Thoracic aorta (tissue), 2 donors: ENCODE measurements at places on chromosomes 2 and 18.

DNA sequence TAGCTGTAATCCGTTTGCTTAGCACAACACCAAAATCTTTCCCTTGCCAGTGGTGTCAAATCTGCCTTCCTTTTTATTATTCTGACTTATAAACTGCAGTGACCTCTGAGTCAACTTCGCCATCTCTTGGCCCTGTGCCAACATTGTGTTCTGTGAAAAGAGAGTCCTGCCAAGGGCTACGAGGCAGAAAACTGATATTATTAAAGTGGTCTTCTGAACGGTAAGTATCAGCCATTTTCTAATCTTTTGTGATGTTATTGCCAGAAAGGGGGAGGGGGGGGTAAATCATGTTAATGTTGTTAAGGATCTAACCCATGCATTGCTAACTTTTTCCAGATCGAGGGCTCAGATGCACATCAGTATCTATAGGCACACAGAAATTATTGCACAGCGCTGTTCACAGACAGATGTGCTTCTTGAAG is 121.5 kb upstream of the LTBP1 start:
- DNase-seq: no peak

GRCh38 chr18:2424420-2424819 is 146.9 kb downstream of the METTL4 start:
- DNase-seq: no peak

DNA sequence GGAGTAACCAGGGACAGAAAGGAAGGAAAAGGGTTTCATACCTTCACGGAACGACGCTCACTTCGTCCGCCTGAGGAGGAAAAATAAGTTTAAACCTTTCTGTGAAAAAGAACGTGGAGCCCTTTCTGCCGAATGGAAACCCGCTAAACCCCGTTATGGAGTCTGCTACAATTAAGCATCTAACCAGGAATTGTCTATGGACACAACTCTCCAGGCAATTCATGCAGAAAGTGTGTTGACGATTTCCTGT is 528 bp upstream of the PPP4R3B start:
- DNase-seq: no peak

GRCh38 chr2:216034065-216034464 is 20.7 kb upstream of the MREG start:
- DNase-seq: no peak

DNA sequence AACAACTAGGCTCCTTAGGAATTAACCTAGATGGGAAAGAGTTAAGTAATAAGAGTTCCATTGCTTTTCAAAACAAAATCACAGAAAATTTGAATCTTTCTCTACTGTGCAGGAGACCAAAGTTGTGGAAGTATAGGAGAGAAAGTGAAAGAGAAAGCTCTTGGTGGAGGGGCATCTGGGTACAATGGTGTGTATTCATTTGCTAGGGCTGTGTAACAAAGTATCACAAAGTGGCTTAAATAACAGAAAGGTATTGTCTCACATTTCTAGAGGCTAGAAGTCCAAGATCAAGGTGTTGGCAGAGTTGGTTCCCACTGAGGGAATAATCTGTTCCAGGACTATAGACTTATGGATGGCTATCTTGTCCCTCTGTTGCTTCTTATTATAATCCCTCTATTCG is 50.5 kb upstream of the GORASP2 start:
- DNase-seq: no peak

DNA sequence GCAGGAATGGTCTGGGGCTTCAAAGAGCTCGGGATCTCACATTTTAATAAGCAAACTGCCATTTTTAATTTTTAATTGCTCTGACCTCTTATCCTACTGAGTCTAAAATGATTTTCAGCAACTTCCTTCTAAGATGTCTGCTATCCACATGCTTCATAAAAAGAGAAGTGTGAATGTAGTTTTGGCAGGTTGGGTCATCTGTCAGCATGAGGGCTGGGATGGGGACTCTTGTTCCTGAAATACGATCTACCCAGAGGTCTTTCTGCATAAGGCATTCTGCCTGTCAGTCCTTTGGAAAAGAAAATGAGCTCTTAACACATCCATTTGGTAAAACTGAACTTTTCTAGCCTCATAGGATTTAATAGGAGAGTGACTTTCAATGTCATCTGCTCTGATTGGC is 252.8 kb upstream of the APCDD1 start:
- DNase-seq: no peak

DNA sequence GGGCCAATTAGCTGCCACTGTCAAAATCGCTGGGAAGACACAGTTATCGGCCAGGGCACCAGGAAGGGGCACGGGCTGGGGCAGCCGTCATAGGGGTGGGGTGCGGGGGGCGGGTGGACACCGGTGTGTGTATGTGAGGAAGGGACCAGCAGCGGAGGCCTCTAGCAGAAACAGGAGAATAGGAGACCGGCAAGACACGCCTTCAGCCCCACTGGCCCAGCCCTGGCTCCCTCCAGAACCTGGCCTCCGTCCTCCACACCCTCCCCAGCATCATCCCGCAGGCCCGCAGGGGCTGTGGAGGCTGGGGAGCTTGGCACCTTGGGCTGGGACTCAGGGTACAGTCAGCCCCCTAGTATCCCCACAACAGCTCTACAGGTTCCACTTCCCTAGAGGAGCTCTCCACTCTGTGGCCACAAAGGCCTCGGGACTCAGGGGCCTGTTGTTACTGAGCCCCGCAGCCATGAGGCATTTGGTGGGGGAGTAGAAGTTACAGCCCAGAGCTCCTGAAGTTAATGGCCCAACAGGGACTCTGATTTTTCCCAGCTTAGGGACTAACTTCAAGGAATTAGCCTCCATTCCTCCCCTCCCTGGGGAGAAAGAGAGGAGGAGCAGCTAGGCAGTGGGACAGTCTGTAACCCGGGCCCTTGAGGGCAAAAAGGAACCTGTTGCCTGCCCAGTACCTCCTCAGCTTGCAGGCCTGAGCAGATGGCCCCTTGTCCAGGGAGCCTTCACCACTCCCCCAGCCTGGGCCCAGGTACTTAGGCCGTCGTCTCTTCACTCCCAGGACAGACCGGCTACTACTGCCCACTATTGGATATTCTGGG is 19.9 kb downstream of the SH2D6 start:
- DNase-seq: no peak

DNA sequence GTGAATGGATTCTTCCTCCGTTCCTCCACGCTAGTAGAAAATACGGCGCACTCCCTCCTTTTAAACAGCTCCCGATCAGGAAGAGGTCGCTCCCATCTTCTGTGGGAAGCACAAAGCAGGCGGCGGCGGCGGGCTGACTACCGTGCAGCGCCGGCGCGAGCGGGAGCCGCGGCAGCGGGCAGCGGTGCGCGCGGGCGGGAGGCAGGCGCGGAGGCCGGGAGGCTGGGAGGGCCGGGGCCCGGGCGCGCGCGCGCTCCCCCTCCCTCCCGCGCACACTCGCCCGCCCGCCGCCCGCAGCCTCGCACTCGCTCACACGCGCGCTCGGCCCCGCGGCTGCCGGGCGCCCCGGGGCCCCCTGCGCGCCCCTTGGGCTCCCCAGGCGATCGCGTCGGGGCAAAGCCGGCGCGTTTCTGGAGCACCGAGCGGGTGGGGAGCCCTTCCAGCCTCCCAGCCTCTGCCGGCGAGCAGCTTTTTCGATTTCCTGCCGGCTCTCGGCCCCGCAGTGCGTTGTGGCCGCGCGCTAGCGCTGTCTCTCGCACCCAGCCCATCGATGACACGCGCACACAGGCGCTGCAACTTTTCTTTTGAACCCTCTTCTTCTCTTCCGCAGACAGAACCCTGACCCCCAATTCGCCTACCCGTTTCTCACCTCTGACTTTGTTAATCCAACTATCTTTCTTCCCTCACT is at the start of gene SLC8A1:
Gene SLC8A1 (minus strand): TSS at position 173 of the 688 bp plus-strand sequence.
- DNase-seq: no peak

GRCh38 chr2:159380685-159381239 is 94.3 kb upstream of the WDSUB1 start:
- DNase-seq: no peak

DNA sequence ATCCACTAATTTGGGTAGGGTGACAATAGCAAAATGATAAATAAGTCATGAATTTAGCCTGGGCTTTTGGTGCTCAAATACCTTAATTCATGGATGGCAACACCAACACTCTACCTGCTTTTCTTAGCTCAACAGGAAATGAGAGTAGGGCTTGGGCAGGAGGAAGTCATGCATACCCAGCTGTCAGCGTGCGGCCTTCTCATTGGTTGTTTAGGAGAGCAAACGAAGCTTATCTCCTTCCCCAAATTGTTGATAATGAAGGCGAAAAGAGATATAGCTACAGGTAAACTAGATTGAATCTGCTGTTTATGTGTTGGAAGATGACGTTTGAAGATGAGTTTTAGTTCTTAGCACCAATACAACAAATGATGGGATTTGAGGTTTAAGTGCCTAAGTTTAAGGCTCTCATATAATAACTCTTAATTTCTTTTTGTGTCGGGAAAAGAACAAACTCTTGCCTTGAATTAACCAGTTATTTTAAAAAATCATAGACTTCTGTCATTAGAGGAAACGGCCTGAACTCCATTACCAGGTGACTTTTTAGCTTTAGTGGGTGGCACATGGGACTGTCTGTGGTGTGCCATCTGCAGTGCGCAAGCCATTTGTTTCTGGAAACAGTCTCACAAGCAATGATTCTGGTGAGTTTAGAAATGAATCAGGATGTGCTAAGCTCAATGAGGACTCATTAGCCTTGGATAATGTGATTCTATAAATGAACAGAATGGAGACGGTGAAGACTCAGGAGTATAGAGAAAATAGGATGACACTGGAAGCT is 19.8 kb downstream of the MAP4K4 start:
- no peak for DNase-seq

GRCh38 chr18:12518832-12519531 is 111.3 kb downstream of the PRELID3A start:
- no peak for DNase-seq

DNA sequence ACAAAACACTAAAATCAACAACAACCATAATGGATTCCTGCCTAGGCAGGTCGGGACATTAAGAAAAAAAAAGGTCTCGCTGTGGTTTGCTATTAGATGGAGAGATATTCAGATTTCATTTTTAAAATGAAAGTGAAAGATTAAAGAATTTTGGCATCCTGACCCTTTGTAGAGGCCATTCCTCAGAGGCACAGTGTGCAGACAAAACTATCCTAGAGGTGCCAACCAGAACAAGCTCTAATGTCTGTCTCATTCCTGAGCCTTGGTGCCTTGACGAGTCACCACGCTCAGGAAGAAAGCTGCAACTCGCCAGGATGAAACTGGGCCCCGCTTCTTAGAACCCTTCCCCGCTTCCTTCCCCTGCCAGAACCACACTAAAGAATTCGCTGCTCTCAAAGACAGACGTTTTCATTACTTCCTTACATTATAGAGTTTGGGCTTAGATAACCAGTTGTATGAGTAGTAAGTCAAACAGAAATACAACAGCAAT is 156.0 kb downstream of the TGIF1 start:
- DNase-seq: no peak

GRCh38 chr2:101113441-101114267 is 37.5 kb downstream of the TBC1D8 start:
- DNase-seq: no peak

DNA sequence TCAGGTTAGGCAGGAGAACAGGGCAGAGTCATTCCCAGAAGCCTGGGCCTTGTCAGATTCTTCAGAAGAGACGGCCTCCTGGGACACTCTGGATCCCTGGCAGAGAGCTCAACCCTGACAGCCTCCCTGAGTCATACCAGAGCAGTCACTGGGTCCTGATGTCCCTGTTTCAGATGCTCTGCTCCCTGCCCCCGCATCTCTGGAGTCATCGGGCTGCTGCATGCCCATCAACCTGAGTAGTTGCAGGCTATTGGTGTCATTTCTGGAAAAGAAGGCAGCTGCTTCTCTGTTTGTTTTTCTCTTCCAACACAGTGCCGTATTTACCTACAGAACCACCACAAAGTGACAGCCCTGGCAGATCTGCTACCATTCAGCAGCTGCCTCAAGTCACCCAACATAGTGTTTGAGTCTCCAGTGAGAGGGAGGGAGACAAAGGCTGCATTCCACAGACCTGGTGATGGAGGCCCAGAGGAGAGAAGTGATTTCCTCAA is 145.1 kb downstream of the B3GNT2 start:
- no peak for DNase-seq

- no peak for DNase-seq
Measured at GRCh38 chr2:186925514-186925913, 76.5 kb upstream of the ZSWIM2 start.

GRCh38 chr18:23814991-23815614 is 125.8 kb downstream of the LAMA3 start:
- DNase-seq: no peak

- no peak for DNase-seq
Measured at GRCh38 chr2:163401481-163401880, 334.3 kb downstream of the FIGN start.

GRCh38 chr2:42775810-42776209 is 11.9 kb upstream of the OXER1 start:
- no peak for DNase-seq

GRCh38 chr2:8447610-8448221 is 234.1 kb upstream of the ID2 start:
- DNase-seq: no peak

DNA sequence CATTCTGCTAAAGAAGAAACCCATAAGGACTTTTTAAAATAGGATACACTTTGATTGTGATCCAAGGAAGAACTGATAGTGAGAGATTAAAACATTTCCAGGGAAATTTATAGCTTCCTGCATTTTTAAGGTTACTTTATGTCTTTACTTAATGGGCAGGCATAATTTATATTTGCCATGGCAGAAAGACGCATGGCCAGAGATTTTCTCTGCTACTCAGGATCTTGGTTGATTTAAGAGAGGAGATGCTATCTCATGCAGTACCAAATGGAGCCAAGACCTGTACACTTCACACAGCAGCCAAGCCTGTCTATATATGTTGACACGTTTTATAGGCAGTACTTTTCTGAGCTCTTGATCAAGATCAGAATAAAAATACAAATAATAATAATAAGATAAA is 60.9 kb upstream of the NT5C1B start:
- DNase-seq: no peak

GRCh38 chr2:171431677-171432167 is 2.1 kb downstream of the METTL8 start:
- no peak for DNase-seq

GRCh38 chr2:150520887-150521664 is 33.6 kb upstream of the RND3 start:
- no peak for DNase-seq
